ENCODE measurements at places on chromosomes 11 and 22.

DNA sequence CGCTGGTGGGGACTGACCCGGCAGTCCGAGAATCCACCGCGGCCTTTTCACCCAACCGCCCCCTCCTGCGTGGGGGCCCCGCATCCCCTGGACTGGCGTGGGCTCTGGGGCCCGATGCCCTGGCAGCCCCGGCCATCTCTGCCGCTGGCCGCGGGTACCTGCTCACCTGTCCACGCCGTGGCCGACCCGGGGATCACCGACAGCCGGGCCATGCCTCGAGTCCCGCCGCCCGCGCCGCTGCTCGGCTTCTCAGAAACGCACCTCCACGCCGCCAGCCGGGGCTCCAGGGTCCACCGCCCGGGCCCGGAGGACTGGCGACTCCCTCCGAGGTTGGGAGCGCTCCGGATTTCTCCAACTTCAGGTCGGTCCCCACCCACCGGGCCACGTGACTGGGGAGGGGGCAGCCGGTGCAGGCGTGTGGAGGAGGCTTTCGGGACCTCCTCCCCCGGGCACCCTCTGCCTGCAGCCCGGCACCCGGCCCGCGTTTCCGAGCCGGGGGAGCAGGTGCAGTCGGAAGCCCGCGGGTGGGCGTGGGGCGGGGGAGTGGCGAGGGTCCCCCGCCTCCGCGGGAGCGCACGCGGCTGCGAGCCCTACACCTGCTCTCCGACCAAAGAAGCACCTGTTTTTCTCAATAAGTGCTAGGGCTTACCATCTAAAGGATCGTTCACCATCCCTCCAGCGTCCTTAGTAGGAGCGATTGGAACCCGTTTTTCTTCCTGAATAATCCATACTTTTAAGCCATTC lies 554 bp upstream of the NRIP3 start:
- peak; percentile 10 for DNase-seq

DNA sequence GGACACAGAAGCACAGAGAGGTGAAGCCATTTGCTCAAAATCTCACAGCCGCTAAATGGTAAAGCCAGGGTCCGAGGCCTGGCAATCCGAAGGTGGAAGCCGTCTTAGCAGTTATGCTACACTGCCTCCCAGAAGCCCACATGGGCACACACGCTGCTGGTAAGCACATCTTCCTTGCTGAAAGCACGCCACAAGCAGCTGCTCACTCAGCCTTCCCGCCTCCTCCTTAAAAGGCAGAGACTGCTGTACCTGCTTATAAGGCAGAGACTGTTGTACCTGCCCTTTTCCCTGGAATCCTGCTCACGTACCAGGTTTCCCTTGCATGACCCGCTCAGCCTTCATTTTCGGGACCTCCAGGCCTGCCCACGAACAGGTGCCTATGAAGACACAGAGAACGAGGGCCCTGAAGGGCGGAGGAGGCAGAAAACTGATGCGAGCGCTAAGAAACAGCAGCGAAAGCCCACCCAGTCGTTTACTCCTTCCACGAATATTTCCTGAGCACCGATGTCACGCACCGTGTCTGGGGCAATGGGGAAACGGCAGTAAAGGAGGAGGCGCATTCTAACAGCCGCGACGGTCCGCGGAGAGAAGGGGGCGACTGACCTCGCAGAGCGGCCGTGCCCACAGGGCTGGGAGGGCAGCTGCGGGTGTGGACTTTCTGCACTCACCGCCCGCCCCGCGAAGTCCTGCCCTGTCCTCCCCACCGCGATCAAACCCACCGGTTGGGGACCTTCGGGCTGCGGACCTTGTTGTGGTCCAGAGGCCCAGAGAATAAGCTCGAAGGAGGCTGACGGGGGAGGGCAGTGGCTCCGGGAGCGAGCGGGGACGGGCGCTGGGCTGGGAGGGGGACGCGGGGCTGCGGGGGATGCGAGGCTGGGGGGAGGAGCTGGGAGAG lies 13.0 kb downstream of the SPATA19 start:
- DNase-seq: no peak

DNA sequence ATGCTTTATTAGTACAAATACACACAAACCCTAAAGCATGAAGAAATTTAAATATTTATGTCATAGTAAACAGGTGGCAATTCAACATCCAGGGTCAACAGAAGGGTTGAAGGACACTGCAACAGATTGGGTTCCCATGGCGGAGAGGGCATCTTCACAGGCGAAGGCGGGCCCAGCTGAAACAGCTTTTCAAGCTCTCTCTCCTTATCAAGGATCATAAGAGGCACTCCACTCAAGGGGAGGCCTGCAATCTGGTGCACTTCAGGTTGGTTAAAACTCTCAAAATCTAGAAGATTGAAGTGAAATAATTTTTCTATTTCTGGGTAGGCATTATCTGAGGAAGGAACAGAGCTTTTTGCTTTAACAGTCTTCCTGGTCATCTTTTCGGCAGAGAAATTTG lies 16.8 kb upstream of the SLC22A8 start:
- DNase-seq: no peak

DNA sequence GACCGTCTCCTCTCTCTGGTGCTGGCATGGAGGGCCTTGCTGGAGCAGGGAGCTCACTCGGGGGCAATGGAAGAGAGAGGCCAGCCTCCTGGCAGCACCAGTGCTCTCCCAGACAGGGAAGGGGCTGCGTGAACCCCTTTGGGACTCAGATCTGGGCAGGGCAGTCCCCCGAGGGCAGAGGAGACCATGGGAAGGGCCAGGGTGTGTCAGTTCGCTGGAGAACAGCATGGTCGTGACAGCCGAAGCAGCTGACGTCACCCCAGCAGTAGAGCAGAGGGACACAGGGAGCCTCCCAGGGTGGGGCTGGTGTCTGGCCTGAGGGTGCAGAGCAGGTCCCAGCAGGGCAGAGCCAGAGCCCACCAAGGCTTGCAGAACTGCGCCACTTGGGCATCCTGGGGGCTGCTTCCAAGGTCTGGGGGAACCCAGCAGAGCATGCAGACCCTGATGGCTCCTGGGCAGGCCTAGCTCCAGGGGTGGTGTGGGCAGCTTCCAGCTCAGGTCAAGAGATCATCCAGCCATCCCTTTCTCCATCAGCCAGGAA lies 71.0 kb upstream of the KCNQ1OT1 start:
- DNase-seq: no peak

DNA sequence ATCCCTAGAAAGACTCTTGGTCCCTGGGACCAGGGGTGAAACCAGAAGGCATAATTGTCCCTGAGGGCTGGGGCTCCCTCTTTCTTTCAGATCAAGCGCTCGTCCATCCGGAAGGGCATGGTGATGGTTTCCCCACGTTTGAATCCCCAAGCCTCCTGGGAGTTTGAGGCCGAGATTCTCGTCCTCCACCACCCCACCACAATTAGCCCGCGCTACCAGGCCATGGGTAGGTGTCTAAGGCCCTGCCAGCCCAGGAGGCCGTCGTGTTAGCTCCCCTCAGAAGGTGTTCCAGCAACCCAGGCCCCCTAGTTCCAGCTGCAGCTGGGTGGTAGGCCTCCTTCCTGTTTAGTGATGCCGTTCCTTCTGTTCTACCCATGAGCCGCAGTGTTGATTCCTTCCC lies 21.4 kb downstream of the GTPBP1 start:
- no peak for DNase-seq

DNA sequence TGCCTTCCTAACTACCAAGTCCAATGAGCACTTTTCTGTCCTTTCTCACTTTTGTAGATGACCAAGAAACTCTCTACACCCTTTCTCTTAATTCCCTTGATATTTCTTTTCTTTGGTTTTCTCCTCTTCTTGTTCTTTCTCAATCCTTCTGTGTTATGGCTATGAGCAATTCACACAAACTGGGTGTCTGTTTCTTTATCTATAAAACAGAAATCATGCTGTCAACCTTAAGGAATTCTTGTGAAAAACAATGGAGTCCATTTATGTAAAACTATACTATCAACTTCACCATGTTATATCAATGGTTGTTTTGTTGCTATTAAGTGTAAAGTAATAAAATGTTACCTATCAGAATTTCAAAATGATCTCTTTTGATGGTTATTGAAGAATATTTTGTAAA lies 7.2 kb downstream of the MTNR1B start:
- no peak for DNase-seq

DNA sequence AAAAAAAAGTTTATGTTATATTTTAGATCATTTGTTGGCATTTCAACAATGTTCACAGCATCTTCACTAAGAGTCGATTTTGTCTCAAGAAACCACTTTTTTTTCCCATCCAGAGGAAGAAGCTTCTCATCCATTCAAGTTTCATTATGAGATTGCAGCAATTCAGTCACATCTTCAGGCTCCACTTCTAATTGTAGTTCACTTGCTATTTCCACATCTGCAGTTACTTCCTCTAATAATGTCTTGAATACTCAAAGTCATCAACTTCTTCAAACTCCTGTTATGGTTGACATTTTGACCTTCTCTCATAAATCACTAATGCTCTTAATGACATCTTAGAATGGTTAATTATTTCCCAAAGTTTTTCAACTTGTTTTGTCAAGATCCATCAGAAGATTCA lies 61.3 kb upstream of the CHORDC1 start:
- no peak for DNase-seq

DNA sequence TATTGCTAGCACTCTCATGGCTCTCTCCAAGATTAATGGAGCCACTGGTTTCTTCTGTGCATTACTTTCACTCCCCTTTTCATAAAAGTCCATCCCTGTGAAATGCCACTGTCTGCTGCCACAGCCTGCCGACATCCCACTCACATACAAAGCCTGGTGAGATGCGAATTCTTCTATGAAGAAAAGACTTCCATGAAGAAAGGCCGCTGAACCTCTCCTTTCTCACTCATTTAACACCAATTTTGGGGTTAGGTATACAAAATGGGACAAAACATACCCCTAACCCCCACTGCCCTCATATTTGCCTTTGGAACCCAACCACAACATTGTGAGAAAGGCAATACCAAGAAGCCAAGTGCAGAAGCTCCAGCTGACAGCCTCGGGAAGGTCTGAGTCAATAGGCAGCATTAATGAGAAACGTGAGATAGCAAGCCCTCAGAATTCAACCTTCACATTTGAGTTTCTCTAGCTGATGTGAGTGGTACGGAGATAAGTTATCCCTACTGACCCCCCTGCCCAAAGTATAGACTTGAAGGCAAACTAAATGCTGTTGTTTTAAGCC lies 156.4 kb downstream of the ATG16L2 start:
- DNase-seq: no peak

DNA sequence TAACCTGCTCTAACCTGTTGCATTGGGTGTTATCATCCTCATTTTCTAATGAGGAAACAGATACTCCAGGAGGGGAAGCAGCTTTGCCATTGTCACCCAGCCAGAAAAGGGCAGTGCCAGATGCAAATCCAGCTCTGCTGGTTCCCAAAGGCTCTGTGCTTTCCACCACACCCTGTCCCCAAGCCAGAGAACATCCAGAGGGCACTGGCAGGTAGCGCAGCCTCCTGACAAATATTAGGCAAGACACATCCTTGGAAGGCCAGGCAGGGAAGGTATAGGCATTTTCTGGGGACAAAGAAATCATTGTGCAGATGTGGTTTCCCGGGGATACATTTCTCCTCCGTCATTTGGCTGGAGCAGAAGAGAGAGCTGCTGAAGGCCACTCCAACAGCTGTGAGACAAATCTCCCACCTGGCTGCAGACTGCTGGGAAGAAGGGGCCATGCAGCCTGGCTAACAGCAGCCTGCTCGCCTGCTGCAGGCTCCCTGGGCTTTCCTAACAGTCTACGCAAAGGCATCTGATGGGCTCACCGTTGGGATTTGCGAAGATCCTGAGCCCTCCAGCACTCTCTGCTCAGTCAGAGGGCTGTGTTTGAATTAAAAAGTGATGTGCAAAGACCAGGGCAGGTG lies 93.9 kb upstream of the PITPNB start:
- no peak for DNase-seq

GRCh38 chr11:76656571-76657081 lies 13.9 kb downstream of the LRRC32 start:
- DNase-seq: peak; percentile 4

GRCh38 chr11:126408496-126408895 lies 53.0 kb downstream of the ST3GAL4 start:
- no peak for DNase-seq

GRCh38 chr11:80432057-80432456 lies 991.2 kb upstream of the TENM4 start:
- DNase-seq: no peak

DNA sequence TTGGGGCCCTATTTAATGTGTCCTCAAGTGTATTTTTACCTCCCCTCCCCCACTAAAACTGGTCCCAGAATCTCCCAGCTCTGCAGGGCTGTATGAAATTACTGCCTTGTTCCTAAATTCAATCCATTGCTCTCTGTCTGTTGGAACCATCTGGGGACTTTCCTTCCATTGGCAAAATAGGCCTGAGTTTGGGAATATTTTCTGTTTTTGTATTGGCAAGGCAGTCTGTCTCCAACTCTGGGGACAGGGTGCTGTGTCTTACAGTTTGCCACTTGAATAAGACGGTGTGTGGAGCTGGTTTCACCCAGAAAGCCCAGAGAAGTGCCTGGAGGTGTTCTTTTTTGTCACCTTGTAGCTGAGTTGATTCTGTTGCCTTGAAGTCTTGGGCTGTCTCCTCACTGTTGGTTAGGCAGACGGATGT lies 1.3 kb downstream of the PACS1 start:
- no peak for DNase-seq

DNA sequence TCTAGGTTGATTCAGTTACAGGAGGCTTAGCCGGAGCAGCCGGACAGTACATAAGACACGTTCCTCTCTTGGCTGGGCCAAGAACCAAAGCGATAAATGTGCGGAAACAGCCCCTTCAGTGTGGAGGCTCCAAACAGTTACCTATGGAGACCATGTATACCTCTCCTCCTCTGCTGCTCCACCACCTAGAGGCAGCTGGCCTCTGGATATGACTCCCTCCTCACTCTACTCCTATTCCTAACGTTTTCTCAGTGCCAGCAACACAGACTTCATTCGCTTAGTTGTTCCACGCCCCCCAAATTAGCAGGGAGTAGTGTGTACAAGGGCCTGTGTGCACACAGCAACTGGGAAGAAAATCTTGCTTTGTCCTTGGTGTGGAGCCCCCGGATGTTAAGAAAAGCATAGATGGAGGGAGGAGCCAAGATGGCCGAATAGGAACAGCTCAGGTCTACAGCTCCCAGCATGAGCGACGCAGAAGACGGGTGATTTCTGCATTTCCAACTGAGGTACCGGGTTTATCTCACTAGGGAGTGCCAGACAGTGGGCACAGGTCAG lies 362.3 kb upstream of the KIRREL3 start:
- no peak for DNase-seq

Measured in naive thymus-derived CD8-positive, alpha-beta T cell (primary cell).